ENCODE measurements at places on chromosomes 11 and 22. TPM values are rescaled to one million over a fixed set of nuclear protein-coding genes. Genes with fewer than 3 reads are reported as not detected.
A peak's percentile ranks its signal among the peaks of the same experiment; 100 is the strongest.

APOBEC3C gene
- 53.8 TPM for total RNA-seq

DNA sequence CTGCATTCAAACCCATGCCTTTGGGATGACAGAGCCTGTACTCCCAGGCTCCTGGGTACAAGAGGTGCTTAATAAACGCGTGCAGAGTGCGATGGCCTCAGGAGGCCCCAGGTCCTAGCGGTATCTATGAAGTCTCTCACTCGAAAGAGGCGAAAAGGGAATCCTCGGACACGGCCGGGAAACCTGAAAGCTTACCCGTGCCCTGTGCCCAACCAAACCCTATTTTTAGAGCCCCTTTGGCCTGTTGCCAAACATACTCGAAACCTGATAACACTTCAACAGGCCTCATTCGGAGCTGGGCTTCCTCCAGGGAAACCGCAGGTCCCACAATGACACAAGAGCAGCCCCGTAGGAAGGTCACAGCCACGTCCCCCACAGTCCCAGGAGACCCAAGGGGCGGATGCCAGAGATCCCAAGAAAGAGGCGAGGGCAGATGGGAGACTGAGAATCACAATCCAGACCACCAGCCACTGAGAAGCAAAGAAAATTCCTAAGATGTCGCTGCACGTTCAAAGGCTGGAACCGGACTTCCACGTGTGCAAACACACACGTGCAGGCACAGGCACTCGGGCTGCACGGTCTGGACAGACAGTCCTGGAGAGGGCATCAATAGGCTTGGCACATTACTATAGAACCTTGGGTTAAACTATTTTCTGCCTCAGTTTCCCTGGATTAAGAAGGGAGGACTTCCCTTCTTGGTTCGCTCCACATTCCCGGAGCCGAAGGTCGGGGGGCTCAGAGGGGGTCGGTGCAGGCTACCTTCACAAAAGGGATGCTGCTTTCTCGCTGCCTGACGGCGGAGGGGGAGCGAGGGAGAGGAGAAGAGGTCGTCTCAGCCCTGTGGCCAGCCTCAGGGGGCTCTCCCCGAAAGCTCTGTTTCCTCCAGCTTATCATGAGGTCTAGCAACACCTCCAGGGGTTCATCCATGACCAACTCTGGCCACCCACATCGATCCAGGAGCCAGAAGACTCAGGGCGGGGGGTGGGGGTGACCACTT is 8.2 kb downstream of the PDGFB start:
- peak; percentile 86 for DNase-seq

DNA sequence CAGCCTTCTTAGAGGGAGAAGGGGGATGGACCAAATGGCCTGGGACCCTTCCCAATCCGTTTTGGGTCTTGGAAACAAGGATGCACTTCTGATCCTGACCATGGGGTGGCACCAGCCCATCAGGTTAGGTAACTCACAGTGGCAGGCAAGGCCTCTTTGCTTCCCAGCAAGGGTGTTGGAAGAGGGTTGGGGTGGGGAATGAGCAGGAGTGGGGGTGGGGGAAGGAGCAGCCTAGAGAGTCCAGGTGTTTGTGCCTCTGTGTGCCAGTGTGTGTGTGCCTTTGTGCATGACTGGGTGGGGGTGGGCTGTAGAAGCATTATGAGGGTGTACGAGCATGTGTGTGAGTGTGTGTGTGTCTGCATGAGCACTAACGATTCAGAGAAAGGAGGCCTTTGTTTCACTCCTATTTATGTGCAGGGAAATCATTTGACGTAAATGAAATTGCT is 213.1 kb downstream of the INSC start:
- peak; percentile 64 for DNase-seq

GRCh38 chr11:102981324-102981910 is 25.9 kb upstream of the MMP13 start:
- DNase-seq, result no peak

PGA5 gene
- total RNA-seq, result 0.80 TPM

APOBEC3H gene
- 0.60 TPM for total RNA-seq

CALCB gene
- not detected for total RNA-seq

DNA sequence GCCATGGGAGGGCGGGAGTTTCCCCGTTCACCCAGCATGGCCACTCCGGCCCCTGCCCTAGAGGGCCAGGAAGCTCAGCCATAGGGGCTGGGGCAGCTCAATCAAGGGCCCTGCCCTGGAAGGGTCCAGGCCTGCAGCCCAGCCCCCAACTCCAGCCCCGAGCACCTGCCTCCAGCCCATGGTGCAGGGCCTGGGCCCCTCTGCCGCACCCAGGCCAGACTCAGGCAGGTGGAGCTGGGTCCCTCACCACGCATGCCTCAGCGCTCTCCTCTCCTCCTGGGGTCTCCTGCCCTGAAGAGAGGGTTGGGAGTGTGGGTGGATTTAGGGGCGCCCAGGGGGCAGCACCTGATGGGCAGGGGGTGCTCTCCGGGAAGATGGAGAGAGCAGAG is 13.1 kb downstream of the MLC1 start:
- no peak for DNase-seq
